Esophagus squamous epithelium (tissue), 5 donors: ENCODE measurements at places on chromosomes 2 and 18. TPM values are rescaled to one million over a fixed set of nuclear protein-coding genes. Genes with fewer than 3 reads are reported as not detected.

DNA sequence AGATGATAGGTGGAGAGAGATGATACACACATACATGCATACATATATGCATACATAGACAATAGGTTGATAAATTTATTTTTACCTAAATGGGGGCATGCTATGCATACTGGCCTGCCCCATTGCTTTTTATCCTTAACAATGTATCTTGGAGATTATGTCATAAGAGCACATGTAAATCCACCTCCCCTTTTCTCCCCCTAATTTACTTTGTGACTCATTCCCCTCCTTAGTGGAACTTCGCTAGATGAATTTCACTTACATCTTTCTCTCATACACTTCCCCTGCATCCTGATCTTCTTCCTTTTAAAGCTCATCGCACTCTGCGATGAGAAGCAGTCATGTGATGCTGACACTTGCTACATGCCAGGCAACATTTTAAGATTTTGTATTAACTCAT is 223.6 kb downstream of the C1D start:
- DNase-seq: no peak

DNA sequence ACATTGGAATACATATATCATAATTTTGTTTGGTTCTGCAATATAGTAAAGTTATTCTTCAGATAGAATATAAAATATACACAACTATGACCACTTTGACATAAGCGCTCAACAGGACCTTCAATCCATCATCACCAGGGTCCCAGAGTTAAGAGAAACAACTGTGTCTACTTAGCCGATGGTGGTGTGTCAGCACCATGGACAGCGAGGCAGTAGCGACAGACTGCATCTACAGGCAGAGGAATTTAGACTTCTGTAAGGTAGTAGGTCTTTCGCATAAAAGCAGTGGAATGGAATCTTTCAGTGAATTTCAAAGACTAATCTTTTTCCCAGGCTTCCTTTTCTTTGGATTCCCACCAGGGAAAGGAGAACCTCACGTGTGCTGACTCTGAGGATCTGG is 20.5 kb upstream of the LRPPRC start:
- no peak for DNase-seq

DNA sequence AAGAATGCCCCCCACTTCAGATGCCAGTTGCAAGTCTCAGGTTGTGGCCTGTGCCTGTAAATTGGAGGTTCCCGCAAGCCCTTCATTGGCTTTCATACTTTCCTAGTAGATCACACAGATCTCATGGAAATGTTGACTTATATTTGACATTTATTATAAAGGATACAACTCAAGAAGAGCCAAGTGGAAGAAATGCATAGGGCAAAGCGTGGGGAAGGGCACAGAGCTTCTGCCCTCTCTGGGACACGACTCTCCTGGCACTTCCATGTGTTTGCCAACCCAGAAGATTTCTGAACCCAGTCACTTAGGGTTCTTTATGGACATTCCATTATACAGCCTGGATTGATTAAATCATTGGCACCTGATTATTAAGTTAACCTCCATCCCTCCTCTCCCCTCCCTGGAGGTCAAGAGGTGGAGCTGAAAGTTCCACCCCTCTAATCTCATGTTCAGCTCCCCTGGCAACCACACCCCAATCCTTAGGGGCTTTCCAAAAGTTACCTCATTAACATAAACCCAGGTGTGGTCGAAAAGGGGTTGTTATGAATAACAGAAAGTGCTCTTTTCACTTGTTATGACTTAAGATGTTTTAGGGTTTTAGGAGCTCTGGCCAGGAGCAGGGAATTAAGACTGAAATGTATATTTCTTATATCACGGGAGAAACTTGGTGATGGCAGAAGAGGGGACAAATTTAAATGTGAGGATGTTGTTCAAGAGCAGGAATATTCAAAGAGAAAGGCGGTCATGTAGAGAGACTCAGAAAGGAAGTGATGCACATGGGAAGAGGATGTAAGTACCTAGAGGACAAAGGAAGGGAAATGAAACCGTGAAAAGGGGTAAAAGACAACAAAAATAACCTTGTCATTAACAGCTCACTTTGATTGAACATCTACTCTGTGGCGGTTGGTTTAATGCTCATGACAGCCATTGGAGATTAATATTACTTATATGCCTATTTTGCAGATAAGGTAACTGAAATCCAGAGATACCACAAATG is 31.8 kb downstream of the SP100 start:
- no peak for DNase-seq

DNA sequence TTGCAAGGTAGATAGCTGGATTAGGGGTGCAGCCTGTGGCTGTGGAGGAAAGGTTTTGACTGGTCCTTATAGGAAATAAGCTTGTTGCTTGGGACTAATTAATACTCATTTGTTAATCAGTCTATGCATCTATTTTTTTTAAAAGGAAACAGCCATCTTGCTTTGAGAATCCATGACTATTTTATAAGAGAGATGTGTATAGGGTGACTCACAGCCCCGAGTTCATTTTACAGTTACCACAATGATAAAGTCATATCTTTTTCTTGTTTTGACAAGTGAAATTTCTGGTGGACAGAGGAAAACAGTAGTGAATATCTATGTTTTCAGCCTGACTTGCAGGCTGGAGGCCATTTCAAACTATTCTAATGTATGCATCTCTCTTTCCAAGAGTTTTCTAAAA is 193.5 kb upstream of the CCDC68 start:
- DNase-seq: no peak

Gene HIBCH
- total RNA-seq: 20.9 TPM

Gene THSD7B
- total RNA-seq: 0.95 TPM
